ENCODE measurements at places on chromosomes 5 and 9.
A peak's percentile ranks its signal among the peaks of the same experiment; 100 is the strongest.

DNA sequence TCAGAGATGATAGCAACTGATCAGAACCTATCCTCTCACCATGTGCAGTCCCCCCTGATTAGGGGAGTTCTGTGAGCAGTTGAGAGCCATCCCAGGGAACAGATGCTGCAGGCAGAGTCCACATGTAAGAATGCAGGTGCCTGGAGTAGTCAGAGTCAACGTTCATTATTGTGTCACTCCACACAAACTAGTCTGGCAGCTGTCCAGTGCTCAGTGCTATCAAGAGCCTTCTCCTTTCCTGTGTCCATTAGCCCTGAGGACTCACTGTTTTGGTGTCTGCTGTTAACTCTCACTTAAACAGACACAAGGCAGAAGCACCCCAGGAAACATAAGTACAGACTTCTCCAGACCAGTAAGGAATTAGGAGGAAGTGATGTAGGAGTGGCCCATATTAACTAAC is 2.5 kb downstream of the SH3TC2 start:
- DNase-seq: no peak

DNA sequence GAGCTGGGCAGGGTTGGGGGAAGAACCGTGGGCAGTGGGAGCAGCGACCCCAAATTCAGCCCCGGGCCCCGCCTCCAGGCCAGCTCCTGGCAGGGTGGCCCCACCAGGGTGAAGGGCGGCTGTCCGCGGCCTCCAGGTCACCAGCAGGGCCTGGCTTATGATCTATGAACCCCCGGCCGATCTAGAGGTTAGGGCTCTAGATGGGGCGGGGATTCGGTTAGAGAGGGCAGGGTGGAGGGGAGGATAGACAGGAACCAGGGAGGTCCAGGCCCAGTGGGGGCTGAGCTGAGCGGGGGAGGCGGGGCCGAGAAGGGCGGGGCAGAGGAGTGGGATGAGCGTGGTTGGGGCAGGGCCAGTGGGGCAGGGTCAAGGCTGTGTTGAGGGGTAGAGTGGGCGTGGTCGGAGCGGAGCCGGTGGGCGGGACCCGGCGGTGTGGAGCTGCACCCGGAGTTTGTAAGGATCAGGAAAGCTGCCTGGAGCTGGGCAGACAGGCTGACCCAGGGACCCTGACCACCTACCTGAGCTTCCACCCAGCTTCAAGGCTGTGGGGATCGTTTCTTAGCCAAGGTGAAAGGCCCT is 29.3 kb upstream of the OBP2B start:
- peak; percentile 12 for DNase-seq

DNA sequence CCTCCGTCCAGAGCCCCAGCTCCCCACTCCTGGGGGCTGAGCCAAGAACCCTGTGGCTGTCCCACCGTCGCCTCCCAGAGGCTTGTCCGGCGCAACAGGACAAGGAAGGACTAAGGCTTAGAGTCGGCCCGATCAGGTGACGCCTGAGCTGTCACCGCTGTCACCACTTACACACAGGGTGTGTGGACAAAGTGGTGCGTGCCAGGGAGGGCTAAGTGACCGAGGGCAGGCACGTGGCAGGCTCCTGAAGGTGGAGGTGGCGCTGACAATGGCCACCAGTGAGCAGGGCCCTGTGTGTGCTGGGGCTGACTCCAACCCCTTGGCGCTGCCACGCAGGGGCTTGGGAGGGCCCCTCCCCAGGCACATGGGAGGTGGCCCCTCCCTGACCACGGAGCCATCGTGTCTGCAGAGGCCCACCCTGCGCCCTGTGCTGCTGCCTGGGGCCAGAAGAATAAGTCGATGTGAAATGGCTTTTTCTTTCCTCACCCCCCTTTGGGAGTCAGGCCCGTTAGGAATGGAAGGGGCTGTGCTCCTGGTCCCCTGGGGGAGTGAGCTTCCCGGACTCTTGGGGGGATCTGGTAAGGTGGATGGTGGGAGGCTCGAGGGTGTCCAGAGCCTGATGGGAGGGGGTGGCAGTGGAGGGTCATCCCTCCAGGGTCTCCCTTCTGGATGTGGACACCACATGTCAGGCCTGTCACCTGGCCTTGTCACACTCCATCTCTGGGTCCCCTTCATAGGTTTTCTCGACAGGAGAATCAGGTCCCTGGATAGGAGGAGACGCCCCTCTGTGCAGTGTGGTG is 2.6 kb upstream of the GPSM1 start:
- DNase-seq: no peak

- no peak for DNase-seq
Measured at GRCh38 chr9:110573305-110573704, 6.2 kb downstream of the SVEP1 start.

DNA sequence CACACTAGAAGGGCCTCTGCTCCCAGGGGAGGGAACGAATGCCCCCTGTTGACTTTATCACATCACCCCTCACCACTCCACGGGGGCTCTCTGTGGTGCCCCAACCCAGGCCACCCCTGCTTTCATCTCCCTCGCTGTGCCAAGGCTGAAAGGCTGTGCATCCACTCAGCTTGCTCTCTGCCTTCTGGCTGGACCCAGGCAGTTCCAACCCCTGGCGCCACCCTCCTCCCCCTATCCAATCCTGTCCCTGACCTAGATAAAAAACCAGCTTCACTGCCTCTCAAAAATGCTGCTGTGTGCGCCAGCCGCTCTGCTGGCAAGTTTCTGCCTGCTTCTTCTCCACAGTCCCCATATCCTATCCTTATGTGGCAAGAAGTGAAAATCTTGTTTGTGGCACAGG is 22.4 kb upstream of the CORO2A start:
- no peak for DNase-seq

All from retinal pigment epithelial cell (primary cell).